ENCODE measurements at places on chromosomes 2 and 18.

- DNase-seq, result no peak
Observed at GRCh38 chr2:219575566-219576504, 3.7 kb downstream of the INHA start.

DNA sequence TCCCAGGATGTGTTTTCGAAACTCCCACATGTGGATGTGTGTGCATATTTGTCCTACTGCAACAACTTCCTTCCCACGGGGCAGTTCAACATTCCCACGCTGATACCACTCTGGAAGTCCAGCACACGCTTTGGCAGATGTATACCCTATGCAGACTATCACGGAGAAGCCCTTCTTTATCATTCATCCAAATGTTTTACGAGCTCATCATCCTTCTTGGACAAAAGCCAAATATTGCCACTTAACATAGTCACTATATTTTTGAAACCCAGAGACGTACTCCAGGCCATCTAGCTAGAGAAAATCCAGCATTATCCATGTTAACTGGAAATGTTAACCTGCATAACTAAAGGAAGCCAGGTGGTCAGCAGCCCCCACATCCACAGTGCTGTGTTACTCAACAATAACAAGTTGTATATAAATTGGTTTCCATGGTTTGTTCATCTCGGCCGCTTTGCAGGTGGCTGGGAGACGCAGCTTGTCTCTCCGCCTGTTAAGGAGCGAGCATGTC lies 131.5 kb downstream of the ZNF532 start:
- DNase-seq, result no peak

GRCh38 chr2:110970201-110970600 lies 150.5 kb upstream of the BCL2L11 start:
- no peak for DNase-seq

- no peak for DNase-seq
Observed at GRCh38 chr2:68905116-68905515, 33.9 kb upstream of the BMP10 start.

DNA sequence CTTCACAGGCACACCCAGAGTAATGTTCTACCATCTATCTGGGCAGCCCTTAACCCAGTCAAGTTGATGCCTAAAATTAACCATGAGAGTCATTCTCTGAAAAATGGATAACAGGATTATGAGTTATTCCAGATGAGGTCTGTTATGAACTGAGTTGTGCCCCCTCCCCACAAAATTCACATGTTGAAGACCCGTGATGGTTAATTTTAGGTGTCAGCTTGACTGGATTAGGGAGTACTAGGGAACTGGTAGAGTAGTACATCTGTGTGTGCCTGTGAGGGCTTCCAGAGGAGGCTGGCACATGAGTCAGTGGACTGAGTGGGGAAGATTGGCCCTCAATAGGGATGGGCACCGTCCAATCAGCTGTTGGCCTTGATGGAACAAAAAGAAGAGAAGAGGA lies 110.4 kb upstream of the MYCN start:
- DNase-seq, result no peak

GRCh38 chr2:70697603-70698383 lies 70.2 kb downstream of the ADD2 start:
- DNase-seq, result no peak

GRCh38 chr2:70173520-70173919 lies 17.3 kb downstream of the C2orf42 start:
- no peak for DNase-seq

DNA sequence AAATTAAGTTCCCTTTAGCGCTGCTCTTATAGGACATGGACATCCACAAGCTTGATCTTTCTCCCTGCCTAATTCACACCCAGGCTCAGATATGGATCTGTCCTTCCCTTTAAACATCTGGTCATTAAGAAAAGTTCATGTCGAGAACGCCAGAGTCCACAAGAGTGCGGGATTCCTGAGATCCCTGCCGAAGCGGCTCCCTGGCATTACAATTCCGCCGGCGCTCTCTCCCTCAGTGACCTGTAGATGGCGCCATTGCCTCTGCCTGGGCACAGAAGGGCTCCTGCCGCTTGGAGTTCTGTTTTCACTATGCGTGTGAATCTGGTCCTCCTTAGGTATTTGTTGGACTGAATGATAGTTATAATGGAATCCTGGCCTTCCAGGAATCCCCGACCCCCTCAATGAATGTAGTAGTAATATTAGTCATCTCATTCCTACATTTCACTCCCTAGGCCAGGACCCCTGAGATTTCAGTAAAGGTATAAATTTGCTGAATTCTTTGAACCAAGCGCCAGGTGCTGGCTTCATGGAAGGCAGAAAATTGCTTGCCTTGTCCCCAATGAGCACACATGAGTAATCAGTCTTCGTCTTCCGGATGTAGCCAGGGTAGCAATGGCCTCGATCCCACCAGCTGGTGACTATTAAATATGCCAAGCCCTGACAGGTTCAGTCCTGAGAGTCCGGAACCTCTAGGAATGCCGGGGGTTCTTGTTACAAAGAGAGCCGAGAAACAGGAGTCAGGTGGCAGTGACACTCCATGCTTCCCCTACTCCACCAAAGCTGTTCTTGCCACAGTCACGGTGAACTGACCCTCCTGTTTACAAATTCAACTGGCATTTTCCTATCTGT lies 26.4 kb upstream of the CD207 start:
- DNase-seq, result no peak

DNA sequence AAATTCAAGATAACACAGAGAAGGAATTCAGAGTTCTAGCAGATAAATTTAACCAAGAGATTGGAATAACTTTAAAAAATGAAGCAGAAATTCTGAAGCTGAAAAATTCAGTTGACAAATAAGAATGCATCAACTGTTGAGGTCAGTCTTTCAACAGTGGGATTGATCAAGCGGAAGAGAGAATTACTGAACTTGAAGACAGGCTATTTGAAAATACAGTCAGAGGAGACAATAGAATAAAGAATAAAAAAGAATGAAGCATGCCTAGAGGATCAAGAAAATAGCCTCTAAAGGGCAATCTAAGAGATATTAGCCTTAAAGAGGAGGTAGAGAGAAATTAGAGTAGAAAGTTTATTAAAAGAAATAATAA lies 27.7 kb upstream of the ITGAV start:
- no peak for DNase-seq

DNA sequence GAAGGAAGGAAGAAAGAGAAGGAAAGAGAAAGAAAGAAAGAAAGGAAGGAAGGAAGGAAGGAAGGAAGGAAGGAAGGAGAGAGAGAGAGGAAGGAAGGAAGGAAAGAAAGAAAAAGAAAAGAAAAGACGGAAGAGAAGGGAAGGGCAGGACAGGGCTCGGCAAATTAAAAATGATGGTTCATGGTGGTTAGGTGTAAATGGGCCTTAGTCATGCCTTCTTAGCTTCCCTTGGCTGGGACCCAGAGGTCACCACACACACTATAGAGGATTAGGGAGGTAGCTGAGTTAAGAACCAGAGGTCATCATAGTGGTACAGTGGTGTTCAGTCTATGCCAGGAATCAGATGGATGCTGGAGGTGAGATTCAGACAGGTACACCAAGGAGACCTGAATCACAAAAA lies 9.3 kb upstream of the ATL2 start:
- no peak for DNase-seq

DNA sequence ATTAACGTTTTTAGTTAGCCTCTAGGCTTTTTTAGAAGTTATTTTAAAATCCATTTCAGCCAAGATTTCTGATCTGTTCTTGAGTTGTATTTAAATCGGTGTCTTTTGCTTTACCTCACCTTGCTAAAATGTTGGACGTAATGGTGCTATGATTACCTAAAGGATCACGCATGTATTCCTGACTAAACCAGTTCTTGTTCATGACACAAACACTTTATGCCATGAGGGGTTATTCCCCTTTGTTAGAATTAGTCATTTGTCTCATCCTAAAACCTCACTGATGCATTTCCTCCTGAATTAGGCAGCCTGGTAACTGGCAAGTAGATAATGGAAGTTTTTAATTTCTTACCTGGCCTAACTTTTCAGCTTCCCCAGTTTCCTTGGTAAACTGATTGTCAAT lies 185.4 kb upstream of the TANK start:
- no peak for DNase-seq

GRCh38 chr2:202758604-202759003 lies 113.0 kb downstream of the ICA1L start:
- DNase-seq, result no peak

GRCh38 chr2:74457129-74457548 lies 1.1 kb upstream of the WBP1 start:
- no peak for DNase-seq

DNA sequence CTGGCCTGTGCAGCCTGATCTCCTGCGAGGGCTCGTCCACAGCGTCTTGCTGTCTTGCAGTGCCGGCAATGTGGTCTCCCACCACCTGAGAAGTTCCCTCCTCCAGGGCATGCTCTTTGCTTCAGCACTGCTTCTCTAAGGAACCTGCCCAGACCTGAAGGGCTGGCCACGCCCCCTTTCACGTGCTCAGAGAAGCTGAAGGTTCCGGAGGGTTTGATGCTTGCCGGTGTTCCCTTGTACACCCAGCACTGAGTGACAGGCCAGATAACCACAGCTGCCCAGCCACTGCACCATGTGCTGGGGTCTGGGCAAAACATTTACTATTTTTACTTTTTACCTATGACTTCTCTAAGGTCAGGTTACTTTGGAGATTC lies 1.7 kb upstream of the POLR2D start:
- no peak for DNase-seq

- no peak for DNase-seq
Observed at GRCh38 chr2:194464964-194465638, 1191.9 kb upstream of the SLC39A10 start.

- no peak for DNase-seq
Observed at GRCh38 chr2:26299471-26300101, 46.4 kb upstream of the SELENOI start.

GRCh38 chr2:100182494-100183361 lies 40.3 kb upstream of the AFF3 start:
- DNase-seq, result no peak

GRCh38 chr2:185219981-185220380 lies 518.6 kb upstream of the FSIP2 start:
- no peak for DNase-seq

DNA sequence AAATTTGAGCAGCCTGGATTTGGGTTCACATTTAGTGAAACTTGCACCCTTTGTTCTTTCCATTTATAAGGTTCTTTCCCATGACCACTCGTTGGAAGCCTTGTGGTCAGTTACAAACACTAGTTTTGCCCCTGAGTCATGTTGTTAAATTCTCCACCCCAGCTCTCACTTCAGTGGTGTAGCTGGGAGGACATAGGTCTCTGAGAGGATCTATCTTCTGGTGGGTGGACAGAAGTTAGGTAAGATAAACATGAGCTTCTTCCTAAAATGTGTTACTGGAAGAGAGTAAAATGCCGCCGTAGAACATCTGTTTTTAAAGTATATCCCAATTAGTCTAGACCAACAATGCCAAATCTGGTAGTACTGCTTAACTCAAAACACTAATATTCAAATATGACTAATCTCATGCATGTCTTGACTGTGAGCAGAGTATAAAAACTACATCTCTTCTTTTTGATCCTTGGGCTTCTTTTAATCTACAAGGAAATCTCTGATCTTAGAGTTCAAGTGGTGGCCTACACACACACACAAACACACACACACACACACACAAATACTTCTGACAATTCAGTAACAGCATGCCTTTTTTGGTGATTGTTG lies 162.6 kb upstream of the FN1 start:
- DNase-seq, result no peak

DNA sequence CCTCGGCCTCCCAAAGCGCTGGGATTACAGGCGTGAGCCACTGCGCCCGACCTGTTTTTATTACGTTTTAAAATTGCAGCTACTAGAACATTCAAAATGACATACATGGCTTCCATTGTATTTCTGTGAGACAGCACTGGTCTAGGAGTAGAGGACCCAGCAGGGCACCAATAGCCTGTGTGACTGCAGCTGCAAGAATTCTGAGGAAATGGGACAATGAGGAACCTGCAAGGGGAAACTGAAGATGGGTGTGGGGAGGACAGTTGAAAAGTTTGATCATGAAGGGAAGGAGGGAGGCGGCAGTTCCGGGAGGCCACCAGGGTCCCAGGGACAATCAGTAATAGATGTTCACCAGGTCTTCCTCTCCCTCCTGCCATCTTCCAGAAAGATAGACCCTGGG lies 13.9 kb upstream of the DNPEP start:
- no peak for DNase-seq

- no peak for DNase-seq
Observed at GRCh38 chr2:174280596-174280995, 32.3 kb upstream of the OLA1 start.

GRCh38 chr2:182866461-182867406 lies at the start of gene FRZB:
TSS of gene FRZB (minus strand) at chr2:182866637. CDS start at chr2:182866552, 85 bp downstream.
- DNase-seq, result no peak

GRCh38 chr2:105839793-105840192 lies 95.1 kb downstream of the NCK2 start:
- no peak for DNase-seq

GRCh38 chr2:235406430-235406829 lies 87.4 kb upstream of the AGAP1 start:
- no peak for DNase-seq

DNA sequence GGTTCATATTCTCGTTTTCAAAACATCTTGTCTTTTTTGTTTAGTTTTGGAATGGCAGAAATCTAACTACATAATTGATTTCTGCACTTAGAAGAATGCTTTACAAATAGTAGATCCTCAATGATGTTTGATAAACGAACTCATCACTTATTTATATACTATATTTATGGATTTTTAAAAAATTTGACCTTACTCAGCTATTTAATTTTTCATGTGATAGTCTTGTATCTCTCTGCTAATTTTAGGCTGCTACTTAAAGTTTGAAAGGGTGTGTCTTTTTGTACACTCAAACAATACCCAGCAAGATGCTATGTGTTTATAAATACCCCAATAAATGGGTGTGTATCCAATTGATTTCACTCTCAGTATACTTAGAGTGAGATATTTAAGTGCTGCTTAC lies 86.9 kb downstream of the EHBP1 start:
- DNase-seq, result no peak

DNA sequence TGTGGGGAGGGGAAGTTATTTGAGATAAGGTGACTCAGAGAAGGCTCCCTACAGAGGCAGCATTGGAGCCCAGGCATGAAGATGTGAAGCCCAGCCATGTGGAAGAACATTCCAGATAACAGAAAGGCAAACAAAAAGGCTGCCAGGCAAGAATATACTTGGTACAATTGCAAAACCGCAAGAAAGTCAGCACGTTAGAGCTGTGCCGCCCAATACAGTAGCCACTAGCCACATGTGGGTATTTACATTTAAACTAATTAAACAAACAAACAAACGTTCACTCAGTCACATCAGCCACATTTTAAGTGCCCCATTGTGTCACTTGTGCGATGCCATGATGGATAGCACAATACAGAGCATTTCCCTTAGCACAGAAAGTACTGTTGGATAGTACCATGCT lies 179.6 kb downstream of the SATB2 start:
- no peak for DNase-seq

- no peak for DNase-seq
Observed at GRCh38 chr2:170425281-170425751, 247.4 kb downstream of the MYO3B start.

- DNase-seq, result no peak
Observed at GRCh38 chr2:74883011-74883410, 49.1 kb downstream of the HK2 start.

GRCh38 chr2:23520256-23520655 lies 135.3 kb downstream of the KLHL29 start:
- DNase-seq, result no peak

Data from SIG-M5 (cell line).